ENCODE measurements at places on chromosomes 7 and 10.

DNA sequence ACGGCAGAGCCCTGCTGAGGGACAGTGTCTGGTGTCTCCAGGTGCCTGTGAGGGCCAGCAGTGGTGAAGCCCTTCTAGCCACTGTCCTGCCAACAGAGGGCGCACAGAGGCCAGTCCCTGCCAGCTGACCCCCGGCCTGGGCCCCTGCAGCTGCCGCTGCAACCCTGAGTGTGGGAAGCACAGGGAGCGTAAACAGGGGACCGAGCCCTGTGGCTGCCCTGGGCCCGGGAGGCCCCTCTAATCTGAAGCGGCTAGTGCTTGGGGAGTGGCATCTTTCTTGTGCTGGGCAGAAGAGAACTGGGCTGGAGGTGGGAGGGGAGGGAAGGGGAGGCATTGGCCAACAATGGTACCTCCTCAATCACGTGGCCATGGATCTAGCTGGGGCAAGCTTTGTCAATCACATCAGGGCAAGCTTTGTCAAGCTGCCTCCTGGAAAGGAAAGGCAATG lies 34.6 kb downstream of the TRIM8 start:
- DNase-seq: peak; percentile 90

DNA sequence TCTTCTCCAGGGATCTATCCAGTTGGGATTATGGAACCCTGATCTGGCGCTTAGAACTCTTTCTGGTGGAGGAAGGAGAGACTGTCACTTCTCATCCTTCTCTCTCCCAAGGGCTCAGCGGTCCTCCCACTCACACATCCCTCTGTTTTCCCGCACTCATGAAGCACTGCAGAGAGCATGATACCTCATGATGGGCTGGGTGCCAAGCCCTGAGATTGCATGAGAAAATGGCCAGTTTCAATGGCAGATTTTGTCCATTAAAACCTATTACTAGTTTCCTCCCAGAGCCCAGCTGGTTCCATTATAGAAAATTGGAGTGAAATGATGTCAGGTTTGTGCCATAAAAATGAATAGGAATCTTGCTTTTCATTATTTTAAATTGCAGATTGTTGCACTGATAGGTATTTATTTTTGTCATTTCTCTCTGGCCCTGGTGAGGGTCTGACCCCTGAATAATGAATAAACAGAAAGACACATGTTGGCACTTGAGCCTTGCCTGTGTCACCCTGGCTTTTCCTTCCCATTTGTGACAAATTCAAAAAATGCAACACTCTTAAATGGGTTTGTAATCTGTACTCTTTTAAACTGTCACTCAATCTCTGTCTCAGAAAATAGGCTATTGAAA lies 1151.1 kb downstream of the TYW1 start:
- DNase-seq: no peak

DNA sequence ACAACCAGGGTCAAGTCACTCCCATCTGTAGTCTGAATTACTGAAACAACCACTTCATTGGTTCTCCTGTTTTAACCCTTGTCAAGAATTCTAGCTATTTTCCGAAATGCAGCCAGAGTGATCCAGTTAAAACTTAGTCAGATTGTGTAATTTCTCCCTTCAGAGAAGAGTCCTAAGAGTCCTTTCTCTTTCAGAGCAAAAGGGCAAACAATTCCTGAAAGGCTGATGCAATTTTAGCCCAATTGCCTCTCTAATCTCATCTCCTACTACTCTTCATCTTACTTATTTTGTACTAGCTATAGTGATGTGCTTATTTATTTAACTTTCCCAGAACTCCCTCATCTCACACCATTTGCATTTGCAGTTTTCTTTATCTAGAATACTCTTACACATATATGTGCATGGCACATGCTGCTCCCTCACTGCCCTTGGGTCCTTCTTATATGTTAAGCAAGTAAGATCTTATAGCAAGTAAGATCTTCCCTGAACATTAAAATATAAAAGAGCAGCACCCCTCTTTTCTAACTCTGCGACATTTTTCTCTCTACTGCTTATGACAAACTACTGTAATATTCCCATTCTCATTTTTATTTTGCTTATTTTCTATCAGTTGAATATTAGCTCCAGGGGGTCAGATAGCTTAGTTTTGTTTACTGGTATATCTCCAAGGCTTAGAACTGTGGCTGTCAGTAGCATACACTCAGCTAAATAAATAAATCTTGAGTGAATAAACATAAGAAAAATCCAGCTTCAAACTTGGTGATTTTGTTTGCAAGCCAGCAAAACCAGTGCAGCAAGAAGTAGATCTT lies 44.6 kb downstream of the HGF start:
- no peak for DNase-seq

- DNase-seq: peak; percentile 61
Measured at GRCh38 chr10:4086131-4086898, 301.3 kb upstream of the KLF6 start.

- no peak for DNase-seq
Measured at GRCh38 chr7:157462840-157463239, 126.0 kb downstream of the DNAJB6 start.

DNA sequence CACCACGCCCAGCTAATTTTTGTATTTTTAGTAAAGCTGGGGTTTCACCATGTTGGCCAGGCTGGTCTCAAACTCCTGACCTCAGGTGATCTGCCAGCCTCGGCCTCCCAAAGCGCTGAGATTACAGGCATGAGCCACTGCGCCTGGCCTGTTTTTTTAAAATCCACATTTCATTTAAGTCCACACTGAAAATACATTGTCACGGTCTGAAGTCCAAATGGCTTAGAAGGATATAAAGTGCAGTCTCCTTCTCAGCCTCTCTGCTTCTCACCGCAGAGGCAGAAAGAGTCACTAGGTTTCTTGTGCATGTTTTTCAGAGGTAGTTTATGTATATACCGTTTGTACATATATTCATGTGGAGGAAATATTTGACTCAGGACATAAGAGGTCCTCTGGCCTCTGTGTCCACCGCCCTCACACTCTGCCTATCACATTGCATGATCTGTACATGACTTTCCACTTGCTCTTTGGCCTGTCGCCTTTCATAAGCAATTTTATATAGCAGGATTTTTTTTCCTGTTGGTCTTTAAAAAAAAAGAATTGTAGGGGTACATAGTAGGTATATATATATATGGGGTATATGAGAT lies 42.9 kb downstream of the BLNK start:
- no peak for DNase-seq

- no peak for DNase-seq
Measured at GRCh38 chr7:28542410-28542809, 130.1 kb downstream of the CREB5 start.

- DNase-seq: no peak
Measured at GRCh38 chr7:47380325-47381133, 201.4 kb downstream of the TNS3 start.

- DNase-seq: peak; percentile 56
Measured at GRCh38 chr10:59234816-59235429, 58.5 kb downstream of the PHYHIPL start.

DNA sequence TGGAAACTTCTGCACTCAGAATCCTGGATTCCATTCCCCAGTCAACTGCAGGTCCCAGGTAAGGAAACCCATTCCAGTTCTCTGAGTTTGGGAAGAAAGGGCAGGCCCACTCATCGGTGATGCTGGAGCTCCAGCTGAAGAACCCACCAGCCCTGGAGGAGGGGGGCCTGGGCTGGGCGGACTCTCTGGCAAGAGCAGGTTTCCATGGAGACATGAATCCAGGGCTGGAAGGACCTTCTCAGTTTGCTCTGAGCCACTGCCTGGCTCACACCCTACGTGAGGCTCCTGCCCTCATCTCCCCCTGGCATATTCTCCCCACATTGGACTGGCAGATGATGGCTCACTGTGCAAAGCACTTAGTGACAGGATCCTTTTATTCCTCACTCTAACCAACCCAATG lies 73.3 kb upstream of the CPXM2 start:
- no peak for DNase-seq

GRCh38 chr7:42964849-42965805 lies 33.0 kb downstream of the MRPL32 start:
- no peak for DNase-seq

- peak; percentile 62 for DNase-seq
Measured at GRCh38 chr7:98372993-98373392, 27.9 kb downstream of the BAIAP2L1 start.

DNA sequence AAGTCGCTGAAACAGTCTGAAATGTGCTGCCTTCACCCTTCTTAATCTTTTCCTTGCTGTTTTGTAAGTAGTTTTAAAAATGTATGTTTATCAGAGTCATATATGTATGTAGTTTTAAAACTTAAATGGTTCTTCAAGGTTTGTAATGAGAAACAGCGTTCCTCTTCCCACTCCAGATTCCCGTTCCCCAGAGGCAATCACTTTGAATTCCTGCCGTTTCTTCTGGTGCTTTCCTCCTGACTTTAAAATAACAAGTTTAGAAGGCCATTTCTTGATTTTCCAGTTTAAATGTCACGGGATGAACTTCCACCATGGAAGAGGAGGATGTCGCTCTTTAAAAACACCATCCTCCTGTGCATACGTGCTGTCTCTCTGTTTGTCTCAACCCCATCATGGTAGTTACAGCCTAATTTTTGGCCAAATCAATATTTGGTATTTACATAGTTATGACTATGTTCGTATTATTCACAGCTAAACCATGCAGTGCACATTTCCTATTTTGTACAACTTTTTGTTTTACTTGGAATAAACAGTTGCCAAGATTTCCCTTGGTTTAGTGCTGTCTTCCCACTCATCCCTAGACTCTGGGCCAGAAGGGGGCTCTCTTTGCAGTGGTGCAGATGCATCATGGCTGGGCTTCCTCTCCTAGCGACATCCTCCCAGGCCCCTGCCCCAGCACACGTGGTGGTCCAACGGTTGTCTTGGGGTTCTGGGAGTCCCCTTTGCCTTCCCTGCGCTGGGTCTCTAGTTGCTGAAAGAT lies 151.4 kb downstream of the PTPN20 start:
- no peak for DNase-seq

DNA sequence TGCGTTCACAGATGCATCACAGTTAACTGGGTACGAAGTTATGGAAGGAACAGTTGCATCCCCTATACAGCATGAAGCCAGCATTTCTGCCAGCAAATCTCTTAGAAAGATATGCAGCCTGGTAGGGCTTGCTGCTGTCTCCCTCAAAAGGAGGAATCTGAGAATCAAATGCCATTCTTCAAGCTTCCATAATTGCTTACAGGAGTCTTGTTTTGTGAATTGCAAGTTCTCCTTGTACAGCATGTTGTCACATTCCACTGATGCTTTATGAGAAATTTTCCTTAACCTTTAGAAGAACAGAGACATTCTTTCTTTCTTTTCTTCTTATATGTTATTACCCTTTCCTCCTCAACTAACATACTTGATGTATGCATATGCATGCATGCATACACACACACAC lies 134.6 kb downstream of the CHRM2 start:
- no peak for DNase-seq

- DNase-seq: no peak
Measured at GRCh38 chr10:110365356-110366143, 60.8 kb upstream of the SMNDC1 start.

GRCh38 chr10:119219871-119220270 lies 12.5 kb downstream of the GRK5 start:
- no peak for DNase-seq

- DNase-seq: peak; percentile 69
Measured at GRCh38 chr10:7407368-7408290, 3.2 kb downstream of the SFMBT2 start.

GRCh38 chr10:63801166-63801565 lies 280.0 kb downstream of the REEP3 start:
- DNase-seq: no peak

- no peak for DNase-seq
Measured at GRCh38 chr10:59433720-59434428, 71.5 kb upstream of the FAM13C start.

GRCh38 chr10:117615649-117616048 lies 73.1 kb downstream of the EMX2 start:
- no peak for DNase-seq

DNA sequence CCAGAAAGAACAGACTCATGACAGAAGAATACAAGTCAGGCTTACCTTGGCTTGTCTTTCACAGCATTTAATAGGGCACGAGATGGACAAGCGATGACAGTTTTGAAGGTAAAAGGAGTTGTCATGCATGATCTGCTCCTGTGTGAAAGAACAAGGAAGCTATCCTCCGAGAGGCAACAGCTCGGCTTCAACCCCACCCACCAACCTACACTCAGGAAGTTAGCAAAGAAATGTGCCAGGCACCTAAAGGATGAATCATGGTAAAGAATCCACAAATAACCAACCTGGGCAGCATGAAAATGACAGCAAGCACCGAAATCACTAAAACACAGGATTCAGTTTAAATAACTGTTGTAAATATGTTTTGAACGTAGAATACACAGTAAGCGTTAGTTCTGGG lies 700.2 kb downstream of the TYW1 start:
- DNase-seq: no peak

- no peak for DNase-seq
Measured at GRCh38 chr10:3554121-3554522, 230.9 kb downstream of the KLF6 start.

DNA sequence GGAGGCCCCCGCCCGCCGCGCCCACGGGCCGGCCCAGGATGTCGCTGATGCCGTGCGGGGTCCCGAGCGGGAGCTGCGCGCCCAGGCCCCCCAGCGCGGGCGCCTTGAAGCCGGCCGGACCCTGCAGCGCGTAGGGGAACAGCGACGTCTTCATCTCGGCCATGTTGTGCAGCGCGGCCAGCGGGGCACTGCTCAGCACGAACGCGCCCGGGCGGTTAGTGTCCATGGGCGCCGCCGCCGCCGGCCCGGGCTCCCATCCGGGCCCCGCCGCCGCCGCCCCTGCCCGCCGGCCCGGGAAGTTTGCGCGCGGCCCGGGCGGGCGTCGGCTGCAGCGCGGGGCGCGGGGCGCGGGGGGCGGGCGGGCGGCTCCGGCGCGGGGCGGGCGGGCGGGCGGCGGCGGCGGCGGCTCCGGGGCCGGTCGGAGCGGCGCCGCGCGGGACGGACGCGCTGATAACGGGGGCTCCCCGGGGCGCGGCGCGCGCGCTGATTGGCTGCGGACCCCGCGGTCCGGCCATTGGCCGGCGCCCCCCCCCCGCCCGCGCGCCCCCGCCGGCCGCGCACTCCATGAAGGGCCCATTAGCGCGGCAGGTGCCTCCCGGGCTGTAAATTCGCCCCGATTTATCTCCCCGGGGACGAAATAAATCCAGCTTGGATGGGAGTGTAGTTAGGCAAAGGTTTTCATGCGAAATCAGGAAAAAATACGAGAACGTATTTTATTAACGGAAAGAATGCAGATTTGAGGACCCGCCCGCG lies at the start of gene NKX6-2:
Gene NKX6-2, minus strand, starts transcription at position 425 of the 753 bp plus-strand sequence. Its CDS starts 199 bp downstream, at position 226.
- no peak for DNase-seq

- DNase-seq: no peak
Measured at GRCh38 chr7:111080495-111081105, 10.3 kb upstream of the LRRN3 start.

DNA sequence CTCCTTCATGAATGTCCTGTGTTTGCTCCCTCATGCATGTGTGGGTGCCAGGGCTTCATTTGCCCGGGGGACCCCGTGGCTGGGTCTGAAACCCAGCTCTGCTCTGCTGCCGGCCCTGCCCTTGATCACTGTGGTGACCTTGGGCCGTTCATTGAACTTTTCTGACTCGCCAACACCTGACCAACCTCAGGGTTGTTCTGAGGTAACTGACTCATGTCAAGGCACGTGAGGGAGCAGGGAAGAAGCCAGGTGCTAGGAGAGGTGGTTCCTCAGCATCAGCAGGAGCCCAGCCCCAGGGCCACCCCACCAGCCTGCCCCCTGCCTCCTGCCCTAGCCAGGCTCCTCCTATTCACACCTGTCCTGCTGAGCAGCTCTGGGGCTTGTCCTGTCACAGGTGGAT lies 47.9 kb downstream of the TBATA start:
- DNase-seq: no peak

GRCh38 chr7:475951-476441 lies 43.6 kb downstream of the PDGFA start:
- DNase-seq: no peak
